ENCODE measurements at places on chromosomes 5 and 9. TPM values are rescaled to one million over a fixed set of nuclear protein-coding genes. Genes with fewer than 3 reads are reported as not detected.

- no peak for DNase-seq
Observed at GRCh38 chr9:121979736-121980135, 113.4 kb downstream of the TTLL11 start.

DNA sequence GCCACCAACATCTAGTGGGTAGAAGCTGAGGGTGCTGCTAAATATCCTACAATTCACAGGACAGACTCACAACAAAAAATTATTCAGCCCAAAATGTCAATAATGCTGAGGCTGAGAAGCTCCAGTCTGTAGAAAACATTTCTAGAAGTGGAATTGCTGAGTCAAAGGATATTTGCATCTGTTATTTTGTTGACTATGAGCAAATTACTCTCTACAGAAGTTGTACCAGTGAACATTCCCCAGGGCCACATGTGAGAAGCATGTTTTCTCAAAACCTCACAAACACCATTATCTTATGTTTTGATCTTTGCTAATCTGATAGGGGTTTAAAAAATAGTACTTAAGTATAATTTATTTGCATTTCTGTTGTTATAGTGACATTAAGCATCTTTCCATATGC, 15.4 kb downstream of the ITK start:
- DNase-seq, result no peak

The TMEM252 gene
- not detected for polyA plus RNA-seq

The NR4A3 gene
- polyA plus RNA-seq, result 3.9 TPM

Data from stomach (tissue), 19 donors.